ENCODE measurements at places on chromosomes 2 and 18. TPM values are rescaled to one million over a fixed set of nuclear protein-coding genes. Genes with fewer than 3 reads are reported as not detected.

DNA sequence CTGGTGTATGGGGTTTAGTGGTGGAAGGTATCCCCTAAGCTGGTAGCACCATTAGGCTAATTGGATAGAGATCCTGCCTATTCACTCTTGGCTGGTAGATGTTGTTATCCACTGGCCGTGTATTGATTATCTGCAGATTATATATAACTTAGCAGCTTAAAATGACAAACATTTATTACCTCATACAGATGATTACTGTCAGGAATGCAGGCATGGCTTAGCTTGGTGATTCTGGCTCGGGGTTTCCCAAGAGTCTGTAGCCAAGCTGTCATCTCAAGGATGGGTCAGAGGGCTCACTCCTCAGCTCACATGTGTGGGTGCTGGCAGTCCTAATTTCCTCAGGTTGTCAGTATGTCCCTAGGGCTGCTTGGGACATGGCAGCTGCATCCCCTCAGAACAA is 465.8 kb downstream of the PARD3B start:
- no peak for DNase-seq

DNA sequence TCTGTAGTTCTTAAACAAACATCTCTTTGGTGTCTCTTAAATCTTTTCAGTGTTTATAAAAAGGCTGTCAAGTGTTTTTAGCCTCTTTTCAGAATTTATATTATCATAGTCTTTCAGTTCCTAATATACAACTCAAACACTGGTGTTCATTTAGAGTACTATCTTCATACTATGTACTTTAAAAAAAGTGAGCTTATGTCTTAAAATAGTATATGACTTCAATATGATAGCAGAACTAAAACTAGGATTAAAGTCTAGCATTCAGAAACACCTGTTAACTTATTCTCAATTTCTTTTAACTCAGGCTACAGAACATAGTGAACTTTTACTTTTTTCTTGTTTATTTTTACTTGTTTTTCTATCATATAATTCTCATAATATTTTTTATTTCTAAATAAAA is 14.7 kb upstream of the IKZF2 start:
- no peak for DNase-seq

DNA sequence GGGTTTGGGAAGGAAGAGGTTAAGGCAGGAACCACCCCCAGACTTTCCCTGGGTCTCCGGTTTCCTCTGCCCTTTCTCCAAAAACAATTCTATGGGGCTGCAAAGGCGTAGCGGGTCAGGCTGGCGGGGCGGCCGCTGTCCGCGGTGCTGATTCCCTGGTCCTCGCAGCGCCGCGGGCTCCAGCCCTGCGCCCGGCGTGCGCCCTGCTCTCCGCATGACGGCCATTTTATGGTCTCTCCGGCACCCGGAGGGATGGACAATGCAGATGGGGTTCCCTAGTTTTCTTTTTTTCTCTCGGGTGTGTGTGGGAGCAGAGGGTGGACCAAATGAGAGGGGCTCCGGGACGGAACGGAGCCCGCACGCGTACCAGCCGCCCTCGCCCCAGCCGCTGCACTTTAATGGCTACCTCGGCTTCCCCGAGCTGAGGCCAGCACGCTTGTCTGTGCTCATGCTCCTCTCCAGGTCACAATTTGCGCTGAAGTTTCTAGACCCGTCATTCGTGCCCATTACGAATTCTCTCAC is 1.6 kb downstream of the ST8SIA3 start:
- DNase-seq: no peak

- DNase-seq: no peak
Observed at GRCh38 chr2:23756593-23757292, 170.2 kb downstream of the ATAD2B start.

DNA sequence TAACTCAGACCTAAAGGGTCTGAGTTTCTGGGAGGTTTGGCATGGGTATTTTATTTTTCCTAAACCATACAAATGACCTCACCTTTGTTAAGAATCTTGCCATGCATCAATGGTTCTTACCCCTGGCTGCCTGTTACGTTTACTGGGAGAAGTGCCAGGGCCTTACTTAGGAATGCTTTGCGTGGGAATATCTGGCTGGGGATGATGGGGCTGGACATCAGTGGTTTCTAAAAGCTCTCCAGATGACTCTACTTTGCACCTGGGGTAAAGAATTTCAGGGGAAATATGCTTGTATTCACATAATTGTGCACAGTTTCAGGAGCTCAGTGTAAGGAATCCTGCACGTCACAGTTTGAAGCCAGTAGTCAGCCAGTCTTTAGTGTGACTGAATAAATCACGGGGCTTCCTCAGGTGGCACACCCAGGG is 18.2 kb upstream of the DAW1 start:
- no peak for DNase-seq

DNA sequence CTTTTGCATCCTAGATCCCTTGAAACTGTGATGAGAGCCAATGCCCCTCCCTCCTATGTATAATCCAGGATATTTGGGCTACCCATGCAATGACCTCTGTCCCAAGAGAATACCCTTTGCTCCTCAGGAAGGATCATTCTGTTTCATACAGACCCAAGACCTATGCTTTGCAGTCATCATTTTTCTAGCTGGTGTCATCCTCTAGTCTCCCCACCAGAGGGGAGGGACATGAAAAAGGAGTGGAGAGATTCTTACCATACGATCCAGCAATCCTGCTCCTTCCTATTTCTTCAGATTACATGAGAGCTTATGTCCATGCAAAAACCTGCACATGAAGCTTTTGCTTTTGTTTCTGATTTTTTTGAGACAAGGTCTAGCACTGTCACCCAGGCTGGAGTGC is 13.8 kb upstream of the GIGYF2 start:
- no peak for DNase-seq

- DNase-seq: no peak
Observed at GRCh38 chr2:219527076-219527394, 12.8 kb downstream of the ASIC4 start.

- DNase-seq: no peak
Observed at GRCh38 chr2:161576421-161576820, 47.8 kb upstream of the SLC4A10 start.

DNA sequence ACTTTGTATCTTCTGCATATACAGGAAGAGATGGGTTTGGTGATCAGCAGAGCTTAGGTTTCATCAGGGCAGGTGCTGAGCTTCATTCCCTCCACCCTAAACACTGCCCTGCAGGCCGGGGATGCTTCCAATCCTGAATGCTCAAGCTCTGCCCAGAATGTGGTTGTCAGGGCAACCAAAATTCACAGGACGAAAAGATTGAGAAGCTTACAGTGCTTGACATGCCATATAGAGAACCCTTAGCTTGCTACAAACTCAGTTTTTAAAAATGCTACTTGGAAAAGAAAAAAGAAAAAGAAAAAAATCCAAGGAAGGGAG is 65.6 kb downstream of the SH3RF3 start:
- DNase-seq: no peak

DNA sequence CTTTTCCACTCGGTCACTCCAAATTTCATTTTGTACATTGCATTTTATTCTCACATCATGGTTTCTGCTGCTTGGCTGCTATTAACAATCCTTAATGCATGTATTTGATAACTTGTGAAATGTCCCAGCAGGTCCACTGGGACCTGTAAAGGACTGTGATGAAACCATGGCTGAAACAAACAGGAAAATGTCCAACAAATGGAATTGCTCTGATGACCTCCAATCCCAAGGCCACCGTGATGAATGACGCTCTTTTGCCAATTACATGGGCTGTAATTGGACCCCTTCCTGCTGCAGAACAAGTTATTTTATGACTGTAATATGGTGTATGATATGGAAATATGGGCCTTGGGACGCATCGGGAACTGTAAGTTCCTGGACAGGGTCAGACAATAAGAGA is 224.2 kb upstream of the CXCR4 start:
- DNase-seq: no peak

GRCh38 chr18:217532-218336 is 50.1 kb downstream of the THOC1 start:
- DNase-seq: no peak

DNA sequence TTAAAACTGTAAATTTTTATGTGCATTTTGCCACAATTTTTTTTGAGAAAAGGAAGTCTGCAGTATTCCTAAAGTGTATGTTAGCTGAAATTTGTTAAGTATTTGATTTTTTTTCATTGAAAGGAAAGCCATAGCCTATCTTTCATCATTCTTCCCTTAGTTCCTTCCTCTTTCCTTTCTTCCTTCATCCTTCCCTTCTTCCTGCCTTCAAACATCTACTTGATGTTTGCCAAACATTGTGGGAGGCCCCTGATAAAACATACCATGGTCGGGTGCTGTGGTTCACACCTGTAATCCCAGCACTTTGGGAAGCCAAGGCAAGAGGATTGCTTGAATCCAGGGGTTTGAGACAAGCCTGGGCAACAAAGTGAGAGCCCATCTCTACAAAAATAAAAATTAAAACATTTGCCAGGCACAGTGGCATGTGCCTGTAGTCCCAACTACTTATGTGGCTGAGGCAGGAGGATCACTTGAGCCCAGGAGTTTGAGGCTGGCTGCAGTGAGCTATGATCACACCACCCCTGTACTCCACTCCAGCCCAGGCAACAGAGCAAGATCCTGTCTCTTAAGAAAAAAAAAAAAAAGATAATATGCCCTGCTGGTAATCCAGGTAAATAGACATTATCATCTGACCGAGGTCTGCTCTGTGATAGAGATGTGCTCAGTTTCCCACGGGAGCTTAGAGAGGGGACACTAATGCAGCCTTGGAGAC is 278.4 kb upstream of the STON1 start:
- DNase-seq: no peak

DNA sequence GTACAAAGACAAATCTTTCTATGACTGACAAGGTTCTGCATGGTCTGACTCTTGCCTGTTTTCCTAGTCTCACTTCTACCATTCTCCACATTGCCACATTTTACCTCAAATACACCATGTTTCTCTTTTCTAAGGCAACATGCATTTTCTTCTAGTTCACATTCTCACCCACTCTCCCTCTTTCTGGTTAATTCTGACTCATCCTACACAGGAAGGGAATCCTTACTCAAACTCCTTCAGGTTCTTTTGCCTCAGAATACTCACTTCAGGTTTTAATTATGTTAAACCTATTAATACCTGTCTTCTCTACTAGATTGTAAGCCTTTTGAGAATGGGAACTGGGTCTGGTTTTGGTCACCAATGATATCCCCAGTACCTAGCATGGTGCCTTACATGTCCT is 47.2 kb downstream of the MAP2 start:
- no peak for DNase-seq

DNA sequence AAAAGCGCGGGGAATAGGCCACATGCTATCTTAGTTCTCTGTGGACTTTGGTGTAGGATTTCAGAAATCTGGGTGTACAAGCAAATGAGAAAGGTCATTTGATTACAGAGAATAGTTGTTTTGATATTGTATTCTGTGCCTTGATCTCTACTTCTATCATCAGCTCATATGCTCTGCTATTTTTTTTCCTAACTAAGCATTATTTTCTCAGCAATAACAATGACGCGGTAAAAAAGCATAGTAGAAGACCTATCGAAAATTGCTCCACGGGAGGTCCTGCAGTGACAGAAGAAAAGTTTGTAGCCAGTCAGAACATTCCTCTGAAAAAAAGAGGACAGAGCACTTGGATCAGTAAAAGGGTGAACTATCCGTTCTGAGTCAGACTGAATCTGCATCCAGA is 2.8 kb upstream of the SETBP1 start:
- DNase-seq: no peak

DNA sequence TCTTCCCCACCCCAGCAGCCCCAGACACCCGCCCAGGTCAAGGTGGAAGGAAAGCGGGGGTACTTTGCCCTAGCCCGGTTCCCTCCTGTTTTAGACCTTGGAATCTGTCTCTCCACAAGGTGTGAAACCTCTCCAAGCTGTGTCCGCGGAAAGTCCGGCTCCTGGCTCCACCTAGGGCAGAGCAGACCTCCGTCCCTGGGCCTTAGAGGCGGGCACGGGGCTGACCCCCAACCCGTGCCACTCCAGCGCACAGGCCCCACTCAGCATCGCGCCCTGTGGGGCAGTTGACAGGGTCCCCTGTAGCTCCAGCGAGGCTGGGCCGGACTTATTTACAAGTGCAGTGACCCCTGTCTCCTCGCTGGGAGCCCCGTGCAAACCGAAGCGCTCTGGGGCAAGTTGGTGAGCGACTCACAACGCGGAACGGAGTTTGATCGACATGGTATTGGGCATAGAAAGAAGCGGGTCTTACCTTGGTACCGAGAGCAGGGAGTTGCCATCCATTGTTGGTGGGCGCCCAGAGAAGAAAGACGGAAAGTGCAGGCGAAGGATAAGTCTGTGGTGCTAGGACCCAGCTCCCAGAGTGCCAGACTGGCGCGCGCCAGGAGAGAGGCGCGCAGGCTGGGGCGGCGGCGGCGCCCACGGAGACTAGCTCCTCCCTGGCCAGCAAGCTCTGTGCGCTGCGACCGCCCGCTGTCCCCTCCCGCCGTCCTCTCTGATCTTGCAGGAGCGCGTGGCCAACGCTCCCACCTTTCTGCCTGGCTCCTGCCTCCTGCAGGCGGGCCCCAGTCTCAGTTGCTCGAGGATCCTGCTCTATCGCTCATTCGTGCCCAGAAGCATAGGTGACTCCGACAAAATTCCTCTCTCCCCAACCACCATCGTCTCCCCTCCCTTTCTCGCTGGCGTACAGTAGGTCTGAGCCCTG is at the start of gene SPHKAP:
TSS of gene SPHKAP (minus strand) at position 590 of the 922 bp plus-strand sequence. CDS start at position 501, 89 bp downstream.
- DNase-seq: no peak

DNA sequence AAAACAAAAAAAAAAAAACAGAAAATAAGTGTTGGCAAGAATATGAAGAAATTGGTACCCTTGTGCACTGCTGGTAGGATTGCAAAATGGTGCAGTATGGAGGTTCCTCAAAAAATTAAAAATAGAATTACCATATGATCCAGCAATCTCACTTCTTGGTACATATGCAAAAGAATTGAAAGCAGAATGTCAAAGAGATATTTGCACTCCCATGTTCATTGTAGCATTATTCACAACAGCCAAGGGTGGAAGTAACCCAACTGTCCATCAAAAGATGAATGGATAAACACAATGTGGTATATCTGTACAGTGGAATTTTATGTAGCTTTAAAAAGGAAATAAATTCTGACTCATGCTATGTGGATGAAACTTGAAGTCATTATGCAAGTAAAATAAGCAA is 72.8 kb upstream of the POU3F3 start:
- DNase-seq: no peak

DNA sequence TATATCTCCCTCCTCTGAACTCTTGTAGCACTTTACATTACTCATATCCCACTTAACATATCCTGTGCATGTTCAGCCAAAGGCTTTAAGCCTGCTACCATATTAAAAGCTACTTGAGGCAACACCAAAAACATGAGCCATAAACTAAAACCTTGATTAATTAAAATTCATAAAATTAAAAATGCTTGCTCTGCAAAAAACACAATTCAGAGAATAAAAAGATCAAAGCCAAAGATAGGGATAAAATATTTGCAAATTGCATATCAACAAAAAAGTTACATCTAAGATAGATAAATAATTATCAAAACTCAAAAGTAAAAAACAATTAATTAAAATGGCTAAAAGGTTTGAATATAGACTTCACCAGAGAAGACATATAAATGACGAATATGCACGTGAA is 495.4 kb upstream of the PIK3C3 start:
- no peak for DNase-seq

Gene CFC1
- total RNA-seq: not detected

Gene G6PC2
- not detected for total RNA-seq

Gene RIT2
- total RNA-seq: not detected

Gene CYP1B1
- not detected for total RNA-seq

Gene PIEZO2
- not detected for total RNA-seq

Gene TBR1
- total RNA-seq: not detected

Gene NT5C1B
- not detected for total RNA-seq

Gene ASXL2
- 53.2 TPM for total RNA-seq

Gene LINC00305
- total RNA-seq: not detected

Gene SRD5A2
- not detected for total RNA-seq

Gene HOXD12
- total RNA-seq: not detected

Gene TTLL4
- total RNA-seq: 20.1 TPM

Gene STARD6
- total RNA-seq: not detected

Gene ZNF512
- total RNA-seq: 38.9 TPM

Gene COL4A3
- 0.35 TPM for total RNA-seq
